ENCODE measurements at places on chromosomes 11 and 22.

DNA sequence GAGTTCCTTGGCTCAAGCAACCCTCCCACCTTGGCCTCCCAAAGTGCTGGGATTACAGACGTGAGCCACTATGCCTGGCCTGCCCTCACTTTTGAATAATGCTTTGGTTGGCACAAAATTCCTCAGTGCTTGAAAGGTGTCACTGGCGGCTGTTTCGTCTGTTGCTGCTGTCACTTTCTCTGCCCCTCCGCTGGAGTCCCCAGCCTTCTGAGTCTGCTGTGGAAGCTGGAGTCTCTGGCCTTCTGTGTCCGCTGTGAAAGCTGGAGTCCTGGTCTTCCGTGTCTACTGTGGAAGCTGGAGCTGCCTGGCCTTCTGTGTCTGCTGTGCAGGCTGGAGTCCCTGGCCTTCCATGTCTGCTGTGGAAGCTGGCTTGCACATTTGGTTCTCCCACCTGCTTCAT, 4.9 kb upstream of the KRTAP5-1 start:
- no peak for DNase-seq

- DNase-seq, result peak; percentile 54
Observed at GRCh38 chr11:67614730-67615714, 8.3 kb downstream of the NDUFV1 start.

DNA sequence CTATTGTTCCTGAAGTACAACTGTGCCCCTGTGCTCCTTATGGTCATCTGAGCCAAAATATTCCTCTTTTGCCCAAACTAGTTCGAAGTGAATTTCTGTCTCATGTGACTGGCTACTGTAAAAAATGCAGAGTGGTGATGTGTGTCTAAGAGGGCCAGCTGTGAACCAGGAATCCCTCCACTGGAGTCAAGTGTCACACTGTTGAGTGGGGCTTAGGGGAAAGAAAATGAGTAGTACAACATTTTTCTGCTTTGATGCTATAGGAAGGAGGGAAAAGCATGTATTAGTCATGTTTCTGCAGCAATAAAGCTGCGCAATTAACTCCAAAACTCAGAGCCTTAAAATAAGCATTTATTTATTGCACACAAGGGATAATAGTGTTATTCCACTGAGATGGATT, 39.8 kb upstream of the HMGXB4 start:
- no peak for DNase-seq

DNA sequence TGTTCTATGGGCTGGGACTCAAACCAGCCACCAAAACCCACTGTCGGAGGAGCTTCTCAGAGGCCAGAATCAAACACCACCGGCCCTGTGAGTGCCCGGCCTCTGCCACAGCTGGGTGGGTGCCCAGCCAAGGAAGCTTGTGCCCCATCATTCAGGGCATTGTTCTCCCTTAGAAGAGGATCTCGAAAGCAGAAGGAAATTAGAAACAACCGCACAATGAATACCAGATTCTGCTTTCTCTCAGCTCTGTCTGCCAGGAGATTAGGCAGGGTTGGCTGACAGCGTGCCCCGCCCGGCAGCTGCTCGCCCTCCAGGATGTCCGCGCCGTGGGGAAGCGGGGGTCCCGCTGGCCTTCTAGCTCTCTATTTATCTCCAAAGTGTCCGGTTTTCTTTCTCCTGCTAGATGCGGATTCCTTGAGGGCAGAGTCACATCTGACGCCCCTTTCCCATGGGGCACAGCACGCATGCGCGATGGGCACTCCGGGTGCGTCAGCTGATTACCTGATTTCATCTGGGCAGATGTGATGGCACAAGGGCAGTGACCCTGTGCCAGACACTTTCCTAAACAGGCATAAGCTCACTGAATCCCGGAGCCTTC, 25.5 kb downstream of the SCGB1A1 start:
- no peak for DNase-seq

DNA sequence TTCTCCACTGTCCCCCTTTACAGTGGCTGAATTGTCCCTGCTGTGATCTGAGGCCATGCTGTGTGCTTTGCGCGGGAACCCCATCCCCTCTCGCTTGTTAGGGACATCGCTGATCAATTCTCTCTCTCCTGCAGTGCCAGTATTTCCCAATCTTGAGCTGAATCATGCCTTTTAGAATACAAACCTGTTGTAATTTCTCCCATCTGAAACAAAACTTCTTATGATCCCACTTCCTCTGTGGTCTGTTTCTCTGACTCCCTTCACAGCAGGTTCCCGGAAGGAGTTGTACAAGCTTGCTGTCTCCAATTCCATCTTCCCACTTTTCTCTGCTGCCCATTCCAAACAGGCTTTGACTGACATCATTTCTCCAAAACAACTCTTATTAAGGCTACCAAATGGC, 16.8 kb downstream of the ADAMTS15 start:
- DNase-seq, result no peak

- DNase-seq, result no peak
Observed at GRCh38 chr11:130439160-130439519, 9.3 kb upstream of the ADAMTS15 start.

GRCh38 chr11:10329935-10330334, 25.1 kb downstream of the ADM start:
- DNase-seq, result no peak

GRCh38 chr11:21485426-21485825, 707.5 kb upstream of the ANO5 start:
- no peak for DNase-seq

- no peak for DNase-seq
Observed at GRCh38 chr11:86818462-86819192, 18.3 kb downstream of the PRSS23 start.

DNA sequence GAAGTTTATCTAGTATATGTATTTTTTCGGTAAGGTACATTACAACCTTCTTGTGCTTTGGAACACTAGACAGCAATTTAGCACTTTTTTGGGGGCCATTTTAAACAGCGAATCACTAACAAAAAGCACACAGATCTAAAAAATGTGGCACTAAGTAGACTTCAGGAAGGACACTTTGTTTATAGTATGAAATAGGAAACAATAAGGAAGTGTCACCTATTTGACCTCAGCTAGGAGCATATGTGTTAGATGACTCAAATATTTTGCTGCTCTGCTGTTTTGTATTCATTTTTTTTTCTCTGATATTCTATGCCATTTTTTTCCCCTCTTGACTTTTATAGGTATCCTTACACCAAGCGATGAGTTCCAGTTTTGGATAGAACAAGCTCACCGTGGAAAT, 5.6 kb downstream of the DYNC2H1 start:
- DNase-seq, result no peak

DNA sequence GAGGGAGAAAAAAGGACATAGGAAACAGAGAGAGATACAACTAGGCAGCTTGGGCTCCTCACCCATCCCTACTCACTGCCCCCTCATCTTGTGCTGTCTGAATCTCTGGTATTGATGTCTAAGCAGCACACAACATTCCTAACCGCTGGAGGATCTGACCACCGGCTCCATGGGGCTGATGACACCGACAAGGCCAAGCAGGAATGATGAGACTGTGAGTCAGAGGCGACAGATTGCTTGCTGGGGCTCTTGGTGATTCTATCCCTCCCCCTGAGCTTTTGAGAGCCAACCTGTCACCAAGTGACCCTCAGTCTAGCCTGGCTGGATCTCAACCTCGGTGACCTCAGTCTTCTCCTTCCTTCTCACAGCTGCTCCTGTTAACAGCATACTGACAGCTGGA, 13.8 kb downstream of the PAMR1 start:
- DNase-seq, result no peak

DNA sequence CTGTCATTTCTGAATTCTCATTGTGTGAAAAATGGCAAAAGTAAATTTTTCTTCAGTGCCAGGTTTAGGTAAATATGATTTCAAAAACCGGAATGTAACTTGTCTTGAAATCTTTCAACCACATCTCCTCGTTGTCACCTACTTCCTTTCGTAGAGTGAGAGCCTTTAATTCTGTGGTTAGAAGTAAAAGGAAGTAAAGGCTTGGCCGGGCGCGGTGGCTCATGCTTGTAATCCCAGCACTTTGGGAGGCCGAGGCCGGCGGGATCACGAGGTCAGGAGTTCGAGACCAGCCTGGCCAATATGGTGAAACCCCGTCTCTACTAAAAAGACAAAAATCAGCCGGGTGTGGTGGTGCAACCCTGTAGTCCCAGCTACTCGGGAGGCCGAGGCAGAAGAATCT, 29.8 kb downstream of the SGSM3 start:
- no peak for DNase-seq

- peak; percentile 40 for DNase-seq
Observed at GRCh38 chr11:63916837-63917691, at the start of gene RCOR2. Gene RCOR2 (minus strand): TSS chr11:63917164. CDS start chr11:63916456, 708 bp downstream.

DNA sequence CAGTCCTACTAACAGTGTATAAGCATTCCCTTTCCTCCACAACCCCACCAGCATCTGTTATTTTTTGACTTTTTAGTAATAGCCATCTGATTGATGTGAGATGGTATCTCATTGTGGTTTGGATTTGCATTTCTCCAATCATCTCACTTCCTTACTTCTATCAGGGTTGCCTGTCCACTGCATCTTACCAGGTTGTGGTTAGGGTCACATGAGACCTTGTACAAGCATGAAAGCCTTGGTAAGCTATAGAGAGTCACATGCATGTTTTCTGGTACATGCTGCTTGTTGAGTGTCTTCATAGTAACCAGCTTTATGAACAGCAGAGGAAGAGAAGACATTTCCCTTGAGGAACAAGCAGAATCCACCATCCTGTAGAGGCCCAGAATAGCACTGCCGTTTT, 102.9 kb upstream of the PAX6 start:
- no peak for DNase-seq

DNA sequence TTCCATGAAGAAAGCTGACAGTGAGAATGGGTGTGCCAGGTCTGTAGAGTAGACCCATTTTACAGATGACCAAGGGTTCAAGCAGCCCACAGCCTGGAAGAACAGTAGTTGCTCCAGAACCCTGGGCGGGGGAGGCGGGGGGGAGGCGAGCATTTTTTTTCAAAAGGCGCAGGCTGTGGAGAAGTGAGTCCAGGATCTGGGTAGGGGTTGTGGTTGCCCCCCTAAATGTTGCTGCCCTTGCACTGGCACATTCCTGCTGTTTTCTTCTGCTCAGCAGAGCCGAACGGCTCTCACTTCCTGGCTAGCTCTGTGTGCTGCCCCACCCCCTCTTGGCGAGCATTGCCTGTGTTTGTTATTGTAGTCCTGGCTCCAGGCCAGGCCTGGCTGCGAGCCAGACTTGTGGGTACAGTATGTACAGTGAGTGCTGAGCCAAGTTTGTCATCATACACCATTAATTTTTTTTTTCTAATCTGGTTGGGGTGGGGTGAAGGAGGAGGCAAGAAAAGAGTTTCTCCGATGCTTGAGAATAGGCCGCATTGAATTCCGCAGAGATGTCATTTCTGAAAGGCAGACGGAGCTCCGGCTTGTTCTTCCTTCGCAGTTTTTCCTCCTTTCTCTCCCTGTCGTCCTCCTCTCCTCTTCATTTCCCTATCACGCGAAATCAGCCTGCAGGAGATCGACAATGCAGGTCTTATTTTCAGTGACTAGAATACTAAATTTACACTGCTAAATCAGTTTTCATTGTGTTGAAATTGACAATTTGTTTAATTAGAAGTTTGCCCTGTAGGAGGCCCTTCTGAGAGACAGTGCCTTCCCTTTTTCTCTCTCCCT, 100.5 kb downstream of the ZBTB16 start:
- DNase-seq, result peak; percentile 84

DNA sequence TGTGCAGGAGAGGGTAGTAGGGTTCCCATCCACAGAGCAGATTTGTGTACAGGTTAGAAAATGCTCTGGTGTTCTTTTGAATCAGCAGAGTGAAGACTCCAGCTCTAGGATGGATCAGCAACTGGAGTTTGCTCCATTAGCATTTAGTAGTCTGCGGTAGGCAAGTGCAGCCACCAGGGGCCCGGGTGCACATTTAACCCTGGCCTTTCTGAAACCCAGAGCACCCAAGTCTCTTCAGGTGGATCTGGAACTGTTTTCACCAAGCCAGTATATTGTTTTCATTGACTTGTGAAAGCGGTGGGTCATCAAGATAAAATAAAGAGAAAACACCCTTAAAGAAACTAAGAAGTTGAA, 100.8 kb upstream of the CLPB start:
- no peak for DNase-seq

DNA sequence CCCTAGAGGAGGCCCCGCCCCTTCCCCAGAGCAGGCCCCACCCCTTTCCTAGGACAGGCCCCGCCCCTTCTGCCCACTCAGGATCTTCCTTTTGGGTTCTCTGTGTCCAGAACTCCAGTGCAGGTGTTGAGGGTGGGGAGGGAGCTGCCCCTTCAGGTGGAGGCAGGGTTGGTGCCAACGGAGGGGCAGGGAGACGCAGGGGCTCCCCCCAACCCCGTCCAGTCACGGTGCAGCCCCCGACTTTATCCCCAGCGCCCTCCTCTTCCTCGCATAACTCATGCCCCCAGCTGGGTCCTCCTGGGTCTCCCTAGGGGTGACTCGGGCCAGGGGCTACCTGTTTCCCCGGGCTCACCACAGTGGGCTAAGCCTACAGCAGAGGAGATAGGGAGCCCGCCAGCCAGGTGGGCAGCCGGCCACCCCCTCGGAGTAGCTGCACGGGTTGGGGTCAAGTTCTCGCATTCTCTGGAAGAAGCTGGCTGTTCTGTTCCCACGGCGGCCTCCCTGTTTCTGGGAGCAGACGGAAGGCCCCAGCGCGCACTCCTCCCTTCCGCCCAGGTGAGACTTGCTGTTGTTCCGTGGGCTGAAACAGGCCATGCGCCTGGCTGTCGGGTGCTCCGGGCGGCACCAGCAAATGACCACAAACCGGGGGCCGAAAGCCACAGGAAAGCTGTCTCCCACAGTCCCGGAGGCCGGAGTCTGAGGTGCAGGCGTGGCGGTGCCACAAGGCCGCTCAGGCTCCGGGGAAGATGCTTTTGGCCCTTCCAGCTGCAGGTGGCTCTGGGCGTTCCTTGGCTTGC, 38.9 kb downstream of the MUC2 start:
- DNase-seq, result no peak

GRCh38 chr11:91308069-91308468, 916.5 kb upstream of the FAT3 start:
- DNase-seq, result no peak

DNA sequence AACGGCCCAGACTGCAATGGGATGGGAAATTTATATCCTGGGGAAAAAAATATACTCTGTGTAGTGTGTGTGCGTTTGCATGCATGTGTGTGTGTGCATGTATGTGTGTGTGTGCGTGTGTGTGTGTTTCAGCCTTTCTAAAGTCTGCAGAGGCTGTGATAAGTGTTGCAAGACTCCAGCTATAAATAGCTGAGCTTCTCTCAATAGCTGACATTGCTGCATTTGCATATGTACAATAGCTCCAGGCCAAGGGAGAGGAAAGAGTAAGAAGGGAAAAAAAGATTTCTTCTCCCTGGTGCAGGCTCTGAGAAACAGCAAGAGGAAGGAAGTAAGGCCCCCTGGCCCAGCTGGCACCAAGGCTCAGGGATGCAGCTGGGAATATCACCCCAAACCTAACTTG, 483.0 kb downstream of the MN1 start:
- no peak for DNase-seq

GRCh38 chr11:66649903-66650302, 11.4 kb downstream of the RBM4 start:
- DNase-seq, result no peak

DNA sequence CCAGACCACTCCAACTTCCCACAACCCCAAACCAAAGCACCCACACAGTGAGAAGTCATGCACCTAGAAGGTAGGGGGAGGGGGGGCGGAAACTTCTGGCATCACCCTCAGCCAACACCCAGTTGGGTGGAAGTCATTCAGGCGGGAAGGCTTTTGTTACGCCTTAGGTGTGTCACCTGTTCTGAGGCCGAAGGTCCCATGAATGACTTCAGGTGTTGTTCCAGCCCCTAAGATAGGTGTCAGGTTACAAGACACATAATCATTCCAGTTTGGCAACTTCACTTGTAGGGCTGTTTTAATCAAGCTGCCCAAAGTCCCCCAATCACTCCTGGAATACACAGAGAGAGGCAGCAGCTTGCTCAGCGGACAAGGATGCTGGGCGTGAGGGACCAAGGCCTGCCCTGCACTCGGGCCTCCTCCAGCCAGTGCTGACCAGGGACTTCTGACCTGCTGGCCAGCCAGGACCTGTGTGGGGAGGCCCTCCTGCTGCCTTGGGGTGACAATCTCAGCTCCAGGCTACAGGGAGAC, at the start of gene TMPRSS4:
Gene TMPRSS4, plus strand, starts transcription at position 325 of the 528 bp plus-strand sequence. CDS start 225 bp downstream, outside the sequence.
- DNase-seq, result no peak
